Natural killer cell (primary cell): ENCODE measurements at places on chromosomes 6 and 20.
A peak's percentile ranks its signal among the peaks of the same experiment; 100 is the strongest.

DNA sequence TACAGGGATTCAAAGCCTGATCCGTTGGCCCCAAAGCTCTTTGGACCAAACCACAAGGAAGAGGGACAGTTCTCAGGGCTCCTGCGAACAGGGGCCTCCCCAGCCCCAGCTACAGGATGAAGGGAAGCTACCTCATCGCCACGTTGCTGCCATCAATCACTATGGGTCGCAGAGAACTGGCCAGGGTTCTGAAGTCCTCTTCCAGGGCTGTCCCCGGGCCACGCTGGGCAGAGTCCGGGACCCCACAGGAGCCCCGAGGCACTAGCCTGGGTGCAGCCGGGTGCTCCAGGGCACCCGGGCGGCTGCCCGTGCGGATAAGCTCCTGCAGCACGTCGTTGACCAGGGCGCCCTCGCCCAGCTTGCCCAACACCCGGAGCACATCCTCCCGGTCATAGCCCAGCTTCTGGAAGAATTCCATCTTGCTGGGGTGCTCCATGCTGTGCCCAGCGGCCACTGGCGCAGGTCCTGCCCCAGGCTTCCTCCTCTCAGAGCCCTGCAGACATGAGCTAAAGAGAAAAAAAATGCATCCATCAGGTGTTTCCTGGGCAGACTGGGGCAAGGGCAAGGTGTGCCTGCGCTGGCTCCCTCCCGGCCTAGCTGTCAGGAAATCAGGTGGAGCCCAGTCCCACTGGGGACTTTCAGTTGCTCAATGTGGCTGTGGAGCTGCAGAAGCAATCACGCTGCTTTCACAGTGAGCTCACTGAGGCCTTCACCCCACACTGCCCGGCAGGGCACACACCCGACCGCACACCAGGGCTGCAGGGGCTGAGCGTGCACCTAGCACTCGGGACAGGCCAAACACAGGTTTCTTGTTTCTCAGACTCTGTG, 10.5 kb downstream of the ZC3H12D start:
- no peak for DNase-seq

- no peak for DNase-seq
Observed at GRCh38 chr6:56482525-56482924, 160.2 kb downstream of the DST start.

DNA sequence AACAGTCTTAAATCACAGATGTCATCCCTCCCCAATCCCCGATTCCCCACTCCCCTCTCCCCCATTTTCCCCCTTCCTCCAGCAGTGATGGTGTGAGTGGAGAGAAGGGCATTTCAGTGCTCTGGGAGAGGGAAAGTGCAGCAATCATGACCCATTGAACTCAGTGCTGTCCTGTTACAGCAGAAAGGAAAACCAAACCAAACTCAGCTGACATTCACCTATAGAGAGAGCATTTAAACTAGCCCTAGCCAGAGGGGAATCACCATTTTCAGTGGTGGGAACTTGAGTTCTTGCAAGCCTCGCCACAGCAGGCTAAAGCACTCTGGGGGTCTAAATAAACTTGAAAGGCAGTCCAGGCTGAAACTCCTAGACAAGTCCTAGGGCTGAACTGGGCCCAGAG, 129.9 kb upstream of the COL21A1 start:
- DNase-seq = no peak

- DNase-seq = no peak
Observed at GRCh38 chr6:100105138-100105537, 111.1 kb upstream of the MCHR2 start.

- peak; percentile 23 for DNase-seq
Observed at GRCh38 chr6:156825475-156825874, 48.3 kb downstream of the ARID1B start.

DNA sequence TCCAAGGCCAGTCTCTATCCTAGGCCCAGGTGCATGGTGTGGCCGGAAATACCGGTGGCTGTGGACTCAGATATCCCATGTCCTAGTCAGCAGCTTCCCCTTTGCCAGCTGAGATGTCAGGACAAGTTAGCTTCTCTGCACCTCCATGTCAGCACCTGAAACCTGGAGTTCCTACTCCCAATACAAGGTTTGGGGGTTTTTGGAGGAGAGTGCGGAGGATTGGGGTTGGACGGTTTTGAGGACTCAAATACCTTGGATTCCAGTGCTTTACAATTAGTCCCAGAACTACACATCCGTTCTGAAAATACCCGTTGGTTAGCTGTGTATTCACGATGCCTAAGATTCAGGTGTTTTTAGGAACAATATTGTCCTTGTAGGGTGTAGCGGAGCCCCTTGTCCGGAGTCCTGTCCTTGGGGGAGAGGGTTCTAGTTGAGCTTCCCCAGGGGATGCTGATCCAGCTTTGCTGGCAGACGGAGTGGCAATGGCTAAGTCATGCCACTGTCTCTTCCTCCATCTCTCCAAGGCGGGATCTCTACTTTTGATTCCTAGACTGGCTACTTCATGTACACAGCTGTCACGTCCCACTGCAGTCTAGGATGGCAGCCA, 45.0 kb downstream of the ADNP start:
- DNase-seq = no peak

DNA sequence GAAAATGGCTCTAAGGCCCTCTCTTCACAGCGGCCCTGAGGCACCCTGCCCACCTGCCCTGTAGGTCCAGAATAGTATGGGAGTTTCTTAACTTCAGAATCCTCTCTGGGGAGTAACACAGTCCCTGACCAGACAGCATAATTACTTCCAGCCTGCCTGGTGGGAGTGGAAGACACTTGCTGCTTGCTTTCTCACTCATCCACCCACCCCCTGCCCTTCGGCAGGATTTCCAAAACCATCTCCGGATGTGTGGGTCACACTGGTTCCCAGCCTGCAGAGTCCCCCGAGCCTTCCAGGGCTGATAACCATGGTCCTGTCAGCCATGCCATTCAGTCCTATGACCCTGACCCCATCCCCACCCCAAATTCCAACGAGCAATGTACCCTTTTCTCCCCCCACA, 5.4 kb downstream of the SLC29A1 start:
- no peak for DNase-seq

GRCh38 chr6:85482905-85483700, 33.2 kb downstream of the NT5E start:
- DNase-seq = peak; percentile 78

DNA sequence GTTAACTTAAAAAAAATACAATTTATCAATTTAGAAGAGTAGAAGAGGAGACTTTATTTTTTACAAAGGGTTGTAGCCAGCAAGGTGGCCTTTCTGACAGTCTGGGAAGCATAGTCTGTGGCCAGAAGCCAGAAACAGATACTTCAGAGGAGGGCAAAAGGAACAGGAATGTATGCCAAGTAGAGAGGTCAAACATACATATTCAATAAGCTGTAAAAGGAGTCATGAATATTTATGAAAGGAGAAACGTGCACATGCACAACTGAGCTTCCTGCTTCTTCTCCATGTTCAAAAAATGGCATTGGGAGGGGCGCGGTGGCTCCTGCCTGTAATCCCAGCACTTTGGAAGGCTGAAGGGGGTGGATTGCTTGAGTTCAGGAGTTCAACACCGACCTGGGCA, 43.9 kb upstream of the FAM184A start:
- no peak for DNase-seq

DNA sequence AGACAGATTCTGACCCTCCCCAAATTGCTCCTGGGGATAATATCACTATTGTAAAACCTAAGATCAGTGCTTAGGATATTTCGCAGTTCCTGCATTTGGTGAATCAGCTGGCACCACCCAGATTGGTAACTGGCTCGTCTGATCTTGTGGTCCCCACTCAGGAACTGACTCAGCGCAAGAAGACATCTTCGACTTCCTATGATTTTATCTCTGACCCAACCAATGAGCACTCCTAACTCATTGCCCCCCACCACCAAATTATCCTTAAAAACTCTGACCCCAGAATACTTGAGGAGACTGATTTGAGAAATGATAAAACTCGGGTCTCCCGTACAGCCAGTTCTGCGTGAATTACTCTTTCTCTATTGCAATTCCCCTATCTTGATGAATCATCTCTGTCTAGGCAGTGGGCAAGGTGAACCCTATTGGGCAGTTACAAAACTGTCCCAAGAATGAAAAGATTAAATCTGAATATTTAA, 55.7 kb upstream of the PRND start:
- DNase-seq = peak; percentile 70

DNA sequence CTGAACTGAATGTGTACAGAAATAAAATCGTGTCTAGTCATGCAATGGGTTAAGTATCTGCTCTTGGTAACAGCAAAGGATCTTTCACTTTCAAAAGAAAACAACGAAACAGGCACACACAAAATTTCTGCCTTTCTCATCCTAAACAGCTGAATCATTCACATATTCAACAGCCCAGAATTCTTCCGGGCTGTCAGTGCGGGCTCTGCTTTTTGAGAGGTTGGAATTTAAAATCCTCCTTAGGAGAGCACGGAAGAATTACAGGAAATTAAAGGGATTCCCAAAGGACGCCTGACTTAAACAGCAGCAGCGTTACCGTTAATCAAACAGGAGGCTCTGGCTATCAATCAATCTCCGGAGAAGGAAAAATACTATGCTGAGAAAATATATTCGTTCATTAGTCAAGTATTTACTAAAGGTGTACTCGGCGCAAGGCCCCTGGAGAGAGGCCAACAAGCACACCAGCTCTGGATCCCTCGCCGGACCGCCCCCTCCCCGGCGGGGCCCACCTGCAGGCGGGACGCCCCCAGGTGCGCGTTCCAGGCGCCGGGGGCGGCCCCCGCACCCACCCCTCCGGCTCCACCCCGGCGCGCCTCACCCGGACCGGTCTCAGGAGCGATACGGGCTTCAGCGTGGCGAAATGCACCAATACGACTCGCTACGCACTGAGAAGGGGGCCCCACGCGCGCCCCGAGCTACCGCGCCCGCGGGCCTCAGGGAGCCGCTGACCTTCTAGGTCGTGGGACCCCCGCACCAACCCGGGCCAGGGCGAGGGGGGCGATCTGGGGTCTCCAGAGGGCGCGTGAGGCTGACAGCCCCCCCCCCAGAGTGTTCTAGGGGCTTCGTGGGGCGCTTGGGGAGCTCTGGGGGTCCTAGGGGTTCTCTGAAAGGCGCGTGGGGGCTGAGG, 1.0 kb downstream of the NAPB start:
- DNase-seq = peak; percentile 32

DNA sequence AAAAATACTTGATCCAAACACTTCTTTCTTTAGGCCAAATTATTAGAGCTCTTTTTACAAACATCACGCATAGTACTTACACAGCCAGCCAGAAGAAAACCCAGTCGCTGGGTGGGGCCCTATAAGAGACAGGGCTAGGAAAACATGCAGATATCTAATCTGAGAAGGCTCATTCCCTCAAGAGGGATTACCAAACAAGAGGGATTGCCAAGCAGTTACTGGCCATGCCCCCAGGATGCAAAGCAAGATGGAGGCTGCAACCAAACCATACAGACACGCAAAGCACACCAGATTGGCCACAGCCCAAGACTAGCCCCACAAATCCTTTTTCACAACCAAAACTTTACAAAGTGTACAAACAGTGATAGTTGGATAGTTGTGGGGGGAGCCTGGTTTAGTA, 1235.4 kb upstream of the GJE1 start:
- no peak for DNase-seq

GRCh38 chr6:81762606-81763005, 10.1 kb upstream of the TENT5A start:
- DNase-seq = no peak

GRCh38 chr20:62732031-62732760, 23.6 kb downstream of the NTSR1 start:
- DNase-seq = no peak

DNA sequence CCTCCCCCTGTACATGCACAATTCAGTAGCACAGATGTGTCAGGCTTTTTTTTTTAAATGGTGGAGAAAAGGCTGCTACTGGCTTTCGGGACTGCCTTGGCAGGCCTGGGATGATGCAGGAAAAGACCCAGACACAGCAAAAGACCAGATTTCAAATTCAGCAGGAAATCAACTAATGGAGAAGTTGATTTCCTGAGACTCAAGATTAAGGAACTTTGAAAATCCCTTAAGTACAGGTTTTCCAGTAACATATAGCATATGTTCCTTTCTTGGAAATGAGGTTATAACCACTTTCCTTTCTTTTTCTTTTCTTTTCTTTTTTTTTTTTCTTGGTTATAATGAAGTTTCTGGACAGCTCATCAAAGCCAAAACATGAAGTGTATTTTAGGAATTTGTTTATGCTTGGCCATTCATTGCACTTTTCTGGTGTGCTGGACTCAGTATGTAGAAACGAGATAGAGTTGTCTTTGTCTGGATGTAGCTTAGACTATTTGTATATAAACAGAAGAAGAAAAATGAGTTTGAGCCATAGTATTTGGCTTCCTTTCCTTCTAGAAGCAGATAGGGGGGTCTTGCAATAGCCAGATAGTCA, 119.4 kb downstream of the SASH1 start:
- no peak for DNase-seq

DNA sequence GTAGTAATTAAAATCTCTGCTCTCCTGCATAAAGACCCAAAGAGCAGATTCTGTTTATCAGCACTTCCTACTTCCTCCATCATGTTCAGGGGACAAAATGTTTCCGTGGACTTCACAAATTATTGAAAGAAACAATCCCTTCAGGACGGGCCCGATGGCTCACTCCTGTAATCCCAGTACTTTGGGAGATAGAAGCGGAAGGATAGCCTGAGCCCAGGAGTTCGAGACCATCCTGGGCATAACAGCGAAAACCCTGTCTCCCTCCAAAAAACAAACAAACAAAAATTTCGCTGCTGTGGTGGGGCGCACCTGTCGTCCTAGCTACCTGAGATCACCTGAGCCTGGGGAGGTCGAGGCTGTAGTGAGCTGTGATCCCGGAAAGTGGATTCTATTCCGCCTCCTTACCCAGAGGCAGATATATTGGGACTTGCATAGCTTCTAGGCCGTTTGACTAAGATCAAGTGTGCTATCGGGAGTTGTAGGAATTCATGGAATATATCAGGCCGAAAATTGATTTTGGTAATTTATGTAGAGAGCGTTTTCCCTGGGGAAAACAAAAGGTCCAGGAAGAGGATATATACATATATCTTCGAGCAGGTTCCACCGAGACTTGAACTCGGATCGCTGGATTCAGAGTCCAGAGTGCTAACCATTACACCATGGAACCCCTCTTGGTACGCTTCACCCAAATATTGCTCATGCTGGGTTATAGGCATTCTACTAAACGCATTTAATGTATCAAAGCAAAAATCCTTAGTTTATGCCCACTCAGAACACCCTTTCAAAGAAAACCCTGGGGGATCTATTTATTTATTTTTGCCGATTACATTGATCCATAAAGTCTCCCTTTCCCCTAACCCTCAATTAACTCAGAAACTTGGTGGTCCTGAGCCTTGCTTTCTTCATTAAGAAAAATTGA, 74.5 kb upstream of the ZNF184 start:
- DNase-seq = no peak

GRCh38 chr6:104908031-104908887, 48.5 kb upstream of the HACE1 start:
- DNase-seq = no peak
